ENCODE measurements at places on chromosomes 16 and 17.

DNA sequence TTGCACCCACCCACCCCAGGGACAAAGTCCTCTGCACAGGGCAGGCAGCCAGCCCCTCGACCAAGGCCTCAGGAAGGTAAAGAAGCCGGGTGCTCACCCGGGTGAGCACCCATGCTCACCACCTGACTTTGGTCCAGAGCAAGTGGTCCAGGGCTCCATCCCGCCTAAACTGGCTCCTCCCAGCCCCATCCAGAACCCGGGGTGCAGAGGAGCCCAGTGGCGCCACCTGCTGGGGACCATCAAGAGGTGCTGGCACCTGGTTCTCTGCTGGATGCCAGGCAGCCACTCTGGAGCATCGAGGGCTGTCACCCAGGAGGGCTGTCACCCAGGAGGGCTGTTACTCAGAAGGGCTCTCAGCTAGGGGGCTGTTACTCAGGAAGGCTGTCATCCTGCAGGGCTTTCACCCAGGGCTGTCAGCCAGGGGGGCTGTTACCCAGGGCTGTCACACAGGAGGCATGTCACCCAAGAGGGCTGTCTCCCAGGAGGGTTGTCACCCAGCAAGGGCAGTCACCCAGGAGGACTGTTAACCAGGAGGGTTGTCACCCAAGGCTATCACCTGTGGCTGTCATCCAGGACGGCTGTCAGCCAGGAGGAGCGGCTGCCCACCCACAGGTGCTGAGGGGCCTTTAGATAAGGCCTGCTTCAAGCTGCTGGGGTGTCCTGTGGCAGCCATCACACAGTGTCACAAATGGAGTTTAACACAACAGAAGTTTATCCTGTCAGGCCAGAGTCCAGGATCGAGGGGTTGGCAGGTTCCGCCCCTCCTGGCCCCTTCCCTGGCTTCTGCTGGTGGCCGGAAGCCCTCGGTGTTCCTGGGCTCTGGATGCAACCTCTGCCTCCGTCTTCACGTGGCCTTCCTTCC lies 98.5 kb downstream of the TNFRSF13B start:
- DNase-seq, result peak; percentile 75

- peak; percentile 56 for DNase-seq
Observed at GRCh38 chr17:2002767-2003329, 22.3 kb downstream of the RTN4RL1 start.

GRCh38 chr17:51947160-51947735 lies 211.3 kb downstream of the CA10 start:
- DNase-seq, result peak; percentile 72

DNA sequence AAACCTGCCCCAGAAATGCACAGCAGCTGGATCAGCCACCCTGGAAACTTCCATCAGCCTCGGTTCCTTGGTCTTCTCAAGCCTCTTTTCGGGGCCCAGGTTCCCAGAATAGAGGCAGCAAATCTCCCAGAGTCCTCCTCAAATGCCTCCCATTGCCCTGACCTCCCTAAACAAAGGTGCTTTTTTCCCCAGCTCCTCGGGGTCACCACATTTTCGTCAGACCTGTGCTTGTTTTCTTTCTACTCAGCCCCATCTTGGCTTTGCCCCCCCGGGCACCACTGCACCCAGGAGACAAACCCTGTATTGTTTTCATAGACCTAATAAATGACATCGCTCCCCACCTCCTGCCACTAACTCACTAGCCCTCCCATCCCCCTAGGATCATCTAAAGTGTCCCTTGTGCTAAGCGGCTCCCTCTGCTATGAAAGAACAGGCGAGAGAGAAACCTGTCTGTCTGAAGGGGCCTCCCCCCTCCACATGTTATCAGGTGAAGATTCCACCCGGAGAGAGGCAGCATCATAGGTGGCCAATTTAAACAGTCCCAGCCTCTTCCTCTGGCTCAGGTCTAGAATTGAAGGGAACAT lies 451.1 kb downstream of the SOX9 start:
- DNase-seq, result peak; percentile 87

DNA sequence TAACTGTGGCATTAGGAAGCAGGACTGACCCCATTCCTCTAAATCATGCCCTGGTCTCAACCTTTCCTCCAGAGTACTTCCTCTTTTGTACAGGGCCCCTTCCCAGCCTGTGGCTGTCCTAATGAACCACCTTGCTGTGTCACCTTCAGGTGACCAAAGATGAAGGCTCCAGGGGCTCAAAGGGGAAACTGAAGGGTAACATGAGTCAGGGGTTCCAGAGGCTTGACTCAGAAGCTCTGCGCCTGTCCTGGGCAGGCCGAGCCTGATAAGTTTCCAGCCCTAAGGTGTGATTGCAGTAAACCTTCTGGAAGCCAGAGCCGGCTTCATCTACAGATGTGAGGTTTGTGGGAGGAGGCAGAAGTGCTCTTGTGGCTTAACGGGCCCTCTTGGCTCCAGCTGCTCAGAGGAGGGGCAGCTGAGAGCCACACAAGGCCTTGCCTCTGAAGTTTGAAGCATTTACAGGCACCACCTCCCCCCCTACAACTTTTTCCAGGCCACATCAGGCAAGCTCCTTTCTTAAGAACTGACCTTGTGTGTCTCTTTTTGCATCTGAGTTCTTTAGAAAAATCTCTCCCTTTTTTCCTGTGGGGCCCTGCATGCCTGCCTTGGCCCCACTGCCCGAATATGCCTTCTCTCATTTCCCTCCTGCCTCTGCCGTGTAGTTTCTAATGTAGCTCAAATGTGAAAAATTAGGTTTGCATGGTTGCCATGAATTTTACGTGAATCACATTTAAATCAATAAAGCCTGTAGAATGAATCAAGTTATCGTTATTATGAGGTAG lies 149.9 kb downstream of the CLEC16A start:
- peak; percentile 92 for DNase-seq

DNA sequence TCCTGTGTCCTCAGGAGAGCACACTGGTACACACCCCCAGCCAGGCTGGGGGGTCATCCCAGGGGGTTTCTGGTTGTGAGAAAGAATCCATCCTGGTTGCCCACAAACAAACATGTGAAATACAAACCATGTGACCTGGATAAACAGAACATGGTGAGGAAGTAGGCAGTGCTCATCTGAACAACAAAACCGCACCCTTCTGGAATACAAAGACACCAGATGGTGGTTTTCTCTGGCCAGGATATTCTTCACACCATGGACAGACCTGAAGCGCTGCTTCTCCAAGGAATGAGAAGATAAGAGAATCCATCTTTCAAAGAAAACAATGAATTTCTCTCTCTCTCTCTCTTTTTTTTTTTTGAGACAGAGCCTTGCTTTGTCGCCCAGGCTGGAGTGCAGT lies 302.3 kb downstream of the SLC39A11 start:
- no peak for DNase-seq

DNA sequence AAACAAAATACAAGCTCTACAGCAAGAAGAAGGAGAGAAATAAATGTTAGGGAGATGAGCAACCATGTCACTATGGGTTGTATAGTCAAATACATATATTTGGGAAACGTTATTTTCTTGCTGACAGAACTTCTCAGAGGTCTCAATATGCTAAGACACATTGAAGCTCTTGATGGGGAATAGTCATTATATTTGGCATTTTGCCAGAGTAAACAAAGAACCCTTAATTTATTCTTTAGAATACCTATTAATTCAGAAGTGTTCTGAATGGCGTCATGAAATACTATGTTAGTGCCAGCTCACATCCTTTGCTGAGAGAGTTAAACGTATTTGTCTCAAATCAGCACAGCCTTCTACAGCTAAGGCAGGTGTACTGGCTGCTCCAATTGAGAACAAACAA lies 458.9 kb downstream of the CDH13 start:
- DNase-seq, result no peak

DNA sequence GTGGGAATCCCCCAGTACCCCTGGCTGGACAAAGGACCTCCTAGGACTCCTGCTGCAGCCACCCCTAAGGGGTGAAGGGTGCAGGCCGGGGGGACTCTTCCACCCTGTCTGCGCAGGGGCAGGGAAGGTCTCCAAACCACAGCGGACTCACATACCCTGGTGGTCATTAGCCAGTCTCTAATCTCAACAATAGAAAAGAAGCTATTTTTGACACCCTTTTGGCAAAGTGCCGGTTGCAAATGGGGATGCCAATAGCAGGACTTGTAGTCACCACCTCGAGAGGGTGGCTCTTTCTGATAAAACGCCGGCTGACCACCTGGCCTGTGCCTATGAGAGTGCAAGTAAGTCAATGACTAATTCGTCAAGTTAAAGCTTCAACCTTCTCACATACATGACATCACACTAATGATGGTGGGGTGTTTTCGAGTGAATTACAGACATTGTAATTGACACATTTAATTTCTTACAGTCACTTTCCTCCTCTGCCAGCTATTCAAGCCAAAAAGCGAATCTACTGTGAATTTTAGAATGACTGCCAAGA lies 23.1 kb upstream of the DNAH17 start:
- no peak for DNase-seq

- DNase-seq, result peak; percentile 54
Observed at GRCh38 chr17:33712120-33712519, 419.0 kb upstream of the ASIC2 start.

DNA sequence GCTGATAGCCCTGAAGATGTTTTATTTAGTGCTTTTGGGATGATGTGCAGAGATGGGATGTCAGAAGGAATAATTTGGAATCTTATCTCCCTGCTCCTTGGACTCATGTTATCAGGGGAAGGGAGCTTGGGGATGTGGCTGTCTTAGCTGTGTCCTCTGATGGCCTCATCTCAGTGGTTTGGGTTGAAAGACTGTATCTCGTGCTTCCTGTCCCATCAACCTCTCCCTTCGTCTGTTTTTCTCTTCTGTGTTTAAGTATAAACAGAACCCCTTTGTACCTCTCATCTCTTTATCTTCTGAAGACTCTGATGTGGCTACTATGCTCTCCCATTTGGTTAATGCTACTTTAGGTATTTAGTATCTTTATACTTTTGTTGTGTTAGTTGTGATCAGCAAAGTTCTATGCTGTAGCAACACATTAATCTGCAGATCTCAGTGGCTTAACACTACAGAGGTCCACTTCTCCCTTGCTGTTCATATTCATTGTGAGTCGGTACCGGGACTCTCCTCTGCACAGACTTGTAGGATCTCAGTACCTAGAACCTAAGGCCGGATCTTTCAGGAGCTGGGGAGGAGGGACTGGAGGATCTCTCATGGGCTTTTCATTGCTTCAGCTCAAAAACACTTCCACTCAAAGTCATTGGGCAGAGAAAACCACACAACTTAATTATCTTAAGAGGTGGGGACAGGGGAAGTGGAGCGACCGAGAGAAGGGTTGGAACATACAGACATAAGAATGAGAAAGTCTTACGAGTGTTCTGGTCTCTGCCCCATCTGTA lies 28.8 kb downstream of the PRKCA start:
- DNase-seq, result no peak

GRCh38 chr17:79950751-79951150 lies 84.9 kb downstream of the TBC1D16 start:
- peak; percentile 86 for DNase-seq

- DNase-seq, result no peak
Observed at GRCh38 chr16:10114409-10114808, 67.8 kb downstream of the GRIN2A start.

DNA sequence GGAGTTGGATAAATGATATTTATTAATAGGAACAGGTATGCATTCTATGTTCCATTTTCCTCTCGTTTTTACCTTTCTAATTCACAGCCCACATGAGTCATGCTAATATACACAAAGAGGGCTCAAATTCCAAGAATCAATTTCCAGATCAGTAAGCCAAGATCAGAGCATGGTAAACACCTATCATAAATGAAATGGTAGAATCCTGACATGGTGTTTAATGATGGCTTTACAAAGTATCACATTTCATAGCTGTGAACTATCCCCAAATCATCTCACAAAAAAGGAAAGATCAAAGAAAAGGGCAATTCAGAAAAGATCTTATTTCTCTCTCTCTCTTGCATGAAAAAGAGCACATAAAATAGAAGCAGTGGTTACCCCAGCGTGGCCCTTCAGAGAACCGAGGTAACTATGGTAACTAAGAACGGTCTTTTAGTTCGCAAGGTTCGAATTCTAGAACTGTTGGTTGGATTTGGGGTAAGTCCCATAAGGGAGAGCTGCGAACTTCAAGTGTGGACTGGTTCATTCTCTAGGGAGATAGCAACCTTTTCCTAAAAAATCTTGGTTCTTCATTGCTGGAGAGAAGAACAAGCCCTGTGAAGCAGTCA lies 73.0 kb downstream of the MARCHF10 start:
- DNase-seq, result peak; percentile 9

GRCh38 chr17:51764387-51764971 lies 394.0 kb downstream of the CA10 start:
- DNase-seq, result peak; percentile 89

DNA sequence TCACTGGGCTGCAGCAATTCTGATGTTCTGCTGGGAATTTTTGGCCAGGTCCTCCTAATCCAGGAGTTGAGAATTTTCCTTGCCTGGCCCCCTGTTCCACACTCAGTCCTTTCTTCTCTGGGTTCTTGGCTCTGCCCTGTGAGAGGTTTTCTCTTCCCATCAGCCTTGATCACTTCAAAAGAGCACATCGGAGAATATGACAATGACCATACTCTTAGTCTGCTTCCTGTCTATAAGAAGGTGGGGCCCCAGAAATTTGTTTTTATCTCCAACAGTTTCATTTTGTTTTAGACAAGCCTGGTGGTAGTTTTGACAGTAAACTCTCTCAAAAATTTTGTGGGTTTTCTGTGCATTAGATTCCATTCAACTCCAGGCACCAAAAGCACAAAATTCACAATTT lies 70.7 kb downstream of the C17orf67 start:
- DNase-seq, result no peak

DNA sequence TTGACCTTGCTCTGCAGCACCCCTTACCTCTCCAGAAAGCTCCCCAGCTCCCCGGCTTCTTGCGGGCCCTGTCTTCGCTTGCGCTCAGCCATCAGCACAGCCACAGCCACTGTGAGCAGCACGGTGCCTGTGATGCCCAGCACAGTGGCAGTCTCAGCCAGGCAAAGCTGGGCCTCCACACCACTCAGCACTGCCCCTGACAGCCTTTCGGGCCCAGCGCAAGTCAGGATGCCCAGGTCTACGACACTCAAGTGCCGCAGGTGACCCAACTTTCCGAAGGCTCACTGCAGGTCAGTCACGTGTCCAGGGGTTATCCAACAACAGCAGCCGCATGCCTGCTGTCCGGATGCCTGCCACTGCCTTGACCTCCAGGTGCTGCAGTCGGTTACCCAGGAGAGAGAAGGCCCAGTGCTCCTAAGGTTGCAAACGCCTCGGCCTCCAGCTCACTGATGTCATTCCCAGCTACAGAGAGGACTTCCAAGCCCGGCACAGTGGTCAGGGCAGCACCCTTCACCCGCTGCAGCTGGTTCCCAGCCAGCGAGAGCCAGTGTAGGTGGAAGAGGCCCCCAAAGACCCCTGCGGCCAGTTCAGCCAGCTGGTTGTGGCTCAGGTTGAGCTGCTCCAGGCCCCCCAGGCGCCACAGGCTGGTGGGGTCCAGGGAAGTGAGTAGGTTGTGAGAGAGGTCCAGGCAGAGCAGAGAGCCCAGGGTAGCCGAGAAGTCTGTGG lies 8.9 kb upstream of the TMEM101 start:
- no peak for DNase-seq
